Activated CD4-positive, alpha-beta T cell treated with anti-CD3 and anti-CD28 coated beads for 4 hours (primary cell): ENCODE measurements at places on chromosomes 11 and 22.

GRCh38 chr11:121112498-121113455 lies 11.7 kb downstream of the TECTA start:
- no peak for DNase-seq

GRCh38 chr22:24133187-24133965 lies 47.9 kb upstream of the SUSD2 start:
- DNase-seq = peak; percentile 37

GRCh38 chr11:111452146-111452545 lies 60.0 kb downstream of the BTG4 start:
- no peak for DNase-seq

- DNase-seq = no peak
Observed at GRCh38 chr22:49724030-49724892, 103.4 kb downstream of the BRD1 start.

DNA sequence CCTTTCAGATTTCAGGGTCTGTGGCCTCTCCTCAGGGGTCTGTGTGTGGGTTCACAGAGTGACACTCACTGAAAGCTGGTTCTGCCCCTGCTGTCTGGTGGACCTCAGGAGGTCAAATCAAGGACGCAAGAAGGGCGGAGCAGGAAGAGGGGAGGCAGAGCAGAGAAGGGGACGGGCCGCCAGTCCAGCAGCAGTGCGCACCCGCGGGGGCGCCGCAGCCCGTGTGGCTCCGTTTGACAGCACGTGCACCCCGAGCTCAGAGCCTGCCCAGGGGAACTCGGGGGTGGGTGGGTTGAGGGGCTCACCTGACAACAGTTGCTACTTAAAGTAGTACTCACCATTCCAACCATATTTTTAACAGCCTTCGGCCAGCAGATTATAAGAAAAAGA lies 71.4 kb upstream of the PITPNB start:
- DNase-seq = no peak

DNA sequence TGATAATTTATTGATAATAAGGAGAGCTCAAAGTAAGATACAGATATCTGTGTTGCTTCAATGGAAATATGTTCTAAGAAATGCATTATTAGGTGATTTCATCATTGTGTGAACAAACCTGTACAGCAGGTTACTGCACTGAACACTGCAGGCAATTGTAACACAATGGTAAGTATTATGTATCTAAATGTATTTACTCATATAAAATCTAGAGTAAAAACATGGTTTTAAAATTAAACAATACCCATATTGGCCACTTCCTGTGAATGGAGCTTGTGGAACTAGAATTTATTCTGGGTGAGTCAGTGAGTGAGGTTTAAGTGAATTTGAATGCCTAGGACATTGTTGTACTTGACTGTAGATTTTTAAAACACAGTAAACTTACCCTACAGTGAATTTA lies 722.9 kb upstream of the RAG2 start:
- DNase-seq = no peak

DNA sequence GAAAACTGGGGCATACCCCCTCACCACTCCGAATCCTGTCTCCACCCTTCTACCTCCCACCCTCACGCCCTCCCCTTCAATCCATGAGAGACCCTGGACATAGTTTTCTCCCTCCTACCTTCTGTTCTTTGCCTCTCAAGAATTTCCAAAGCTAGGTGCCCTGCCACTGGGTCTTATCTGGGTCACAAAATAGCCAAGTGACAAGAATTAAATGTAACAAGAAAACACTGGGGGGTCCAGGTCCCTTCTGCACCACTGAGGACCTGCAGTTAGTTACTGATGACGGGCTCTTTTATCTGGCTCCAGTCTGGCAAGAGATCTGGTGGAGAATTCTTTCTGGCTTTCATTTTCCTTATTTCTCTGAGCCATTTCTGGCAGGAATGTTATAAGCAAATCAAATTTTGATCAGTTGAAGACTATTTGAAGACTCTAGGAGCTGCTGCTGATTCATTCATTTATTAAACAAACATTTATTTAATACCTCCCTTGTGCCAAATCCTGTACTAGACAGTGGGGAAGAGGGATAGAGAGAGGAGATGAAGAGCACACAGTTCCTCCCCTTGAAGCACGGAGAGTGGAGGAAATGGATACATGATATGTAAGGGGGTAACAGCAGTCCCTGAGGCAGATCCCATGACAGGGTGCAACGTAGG lies 135.2 kb downstream of the RRAS2 start:
- DNase-seq = no peak

- no peak for DNase-seq
Observed at GRCh38 chr11:119728211-119728626, 781 bp downstream of the NECTIN1 start.

GRCh38 chr11:121534131-121535093 lies 81.6 kb upstream of the SORL1-AS1 start:
- DNase-seq = no peak

GRCh38 chr11:122405547-122406341 lies 249.8 kb upstream of the UBASH3B start:
- DNase-seq = no peak
